DMS79 treated with DMSO at 0.1 percent for 48 hours (cell line): ENCODE measurements at places on chromosomes 5 and 9.

GRCh38 chr9:84897362-84898094, 228.0 kb downstream of the NTRK2 start:
- no peak for DNase-seq

DNA sequence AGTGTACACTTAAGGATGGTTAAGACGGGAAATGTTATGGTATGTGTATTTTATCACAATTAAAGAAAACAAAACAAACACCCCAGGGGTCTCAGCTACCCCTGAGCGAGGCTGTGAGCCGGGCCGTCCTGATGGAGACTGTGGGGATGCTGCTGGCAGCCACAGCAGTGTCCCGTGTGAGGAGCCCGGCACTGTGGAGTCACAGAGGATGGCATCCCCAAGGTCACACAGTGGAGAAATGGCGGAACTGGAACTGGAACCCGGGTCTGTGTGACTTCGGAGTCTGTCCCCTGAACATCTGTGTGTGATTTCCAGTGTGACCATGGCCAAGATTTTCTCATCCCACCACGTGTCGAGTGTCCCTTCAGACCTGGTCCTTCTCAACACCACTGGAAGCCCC, 80.7 kb upstream of the PHYKPL start:
- no peak for DNase-seq

DNA sequence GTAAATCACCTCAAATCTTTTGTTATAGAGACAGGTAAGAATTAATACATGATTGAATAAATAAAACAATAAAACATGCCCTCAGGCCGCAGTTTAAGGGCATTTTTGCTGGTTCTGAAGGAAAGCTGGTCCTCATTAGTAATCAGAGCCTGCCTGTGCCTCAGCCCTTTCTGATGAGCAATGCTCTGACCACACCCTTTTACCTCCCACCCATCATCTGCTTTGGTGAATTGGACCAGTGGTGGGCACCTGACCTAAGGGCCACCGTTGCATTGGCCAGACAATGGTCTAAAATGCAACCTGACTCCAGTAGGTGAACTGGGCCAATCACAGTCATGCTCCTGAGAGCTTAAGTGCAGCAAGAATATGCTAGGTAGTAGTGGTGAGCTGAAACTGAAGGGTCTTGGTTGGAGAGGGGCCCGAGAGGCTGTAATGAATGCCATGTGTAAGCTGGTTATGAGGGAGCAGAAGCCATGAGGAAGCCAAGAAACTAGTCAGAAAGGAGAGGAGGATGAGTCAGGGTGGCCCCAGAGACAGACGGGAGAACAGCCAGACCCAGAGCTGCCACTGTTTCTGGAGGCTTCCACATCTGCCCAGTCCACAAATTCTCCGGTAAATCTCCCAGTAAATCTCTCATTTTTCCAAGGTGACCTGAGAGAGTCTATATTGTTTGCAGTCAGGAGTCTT, 45.5 kb upstream of the ZSWIM6 start:
- no peak for DNase-seq

DNA sequence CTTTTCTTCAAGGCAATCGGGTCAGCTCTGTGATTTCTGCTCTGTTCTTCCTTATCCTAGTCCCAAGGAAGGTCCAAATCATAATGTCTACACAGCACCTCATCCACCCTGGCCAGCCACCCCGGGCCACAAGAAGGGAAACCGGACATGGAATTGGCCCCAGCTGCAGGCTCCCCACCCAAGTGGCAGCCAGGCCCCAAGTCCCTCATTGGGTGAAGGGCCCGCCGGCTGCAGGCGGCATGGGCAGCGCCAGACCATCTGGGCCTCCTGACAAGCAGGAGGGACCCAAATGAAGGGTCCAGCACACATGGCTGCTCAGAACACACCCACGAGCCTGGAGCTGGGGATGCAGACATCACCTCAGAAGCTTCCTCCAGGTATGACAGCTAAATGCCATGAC, 33.7 kb downstream of the BICD2 start:
- no peak for DNase-seq

DNA sequence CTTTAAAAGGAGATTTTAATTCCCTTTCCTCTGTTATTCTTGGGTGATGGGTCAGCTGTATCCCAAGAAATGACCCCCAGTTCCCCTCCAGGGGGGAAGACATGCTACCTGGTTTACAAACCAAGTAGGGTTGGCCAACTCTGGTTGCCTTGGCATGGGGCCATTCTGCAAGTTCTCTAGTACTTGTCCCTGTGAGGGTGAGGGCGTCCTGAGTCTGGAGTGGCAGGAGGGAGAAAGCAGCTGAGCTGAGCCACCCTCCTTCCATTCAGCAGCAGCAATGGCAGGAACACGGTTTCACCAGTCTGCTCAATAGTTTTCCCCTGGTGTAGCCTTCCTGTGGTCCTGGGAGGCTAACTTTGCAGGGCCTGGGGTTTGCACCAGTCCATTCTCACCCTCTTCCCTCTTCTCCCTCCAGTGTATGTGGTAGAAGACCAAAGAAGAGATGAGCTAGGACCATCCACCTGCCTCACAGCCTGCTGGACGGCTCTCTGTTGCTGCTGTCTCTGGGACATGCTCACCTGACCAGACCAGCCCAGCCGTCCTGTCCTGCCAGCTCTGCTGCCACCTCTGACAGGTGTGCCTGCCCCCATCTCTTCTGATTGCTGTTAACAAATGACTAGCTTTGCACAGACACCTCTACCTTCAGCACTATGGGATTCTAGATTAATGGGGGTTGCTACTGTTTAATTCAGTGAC, 59.9 kb downstream of the PFDN1 start:
- peak; percentile 2 for DNase-seq

GRCh38 chr9:100430286-100430940, 3.5 kb downstream of the MSANTD3 start:
- DNase-seq = no peak

GRCh38 chr9:107208121-107208520, 75.0 kb upstream of the RAD23B start:
- no peak for DNase-seq

DNA sequence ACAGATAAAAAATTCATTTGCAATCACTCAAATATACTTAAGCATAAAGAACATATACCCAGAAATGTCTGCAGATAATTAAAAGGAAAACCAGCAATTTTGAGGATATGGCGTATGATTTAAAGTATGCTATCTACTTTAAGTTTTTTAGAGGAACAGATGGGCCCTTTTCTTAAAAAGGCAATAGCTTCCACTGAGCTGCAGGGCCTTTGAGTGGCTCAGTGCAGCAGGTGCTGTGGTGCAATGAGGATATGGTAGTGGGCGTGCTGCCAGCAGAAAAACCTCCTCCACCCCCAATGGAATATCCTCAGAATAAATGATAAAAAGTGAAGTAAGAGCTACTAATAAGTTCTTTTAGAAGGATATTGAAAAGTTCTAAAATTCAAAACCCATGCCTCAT, 814.5 kb downstream of the MTRR start:
- peak; percentile 58 for DNase-seq

DNA sequence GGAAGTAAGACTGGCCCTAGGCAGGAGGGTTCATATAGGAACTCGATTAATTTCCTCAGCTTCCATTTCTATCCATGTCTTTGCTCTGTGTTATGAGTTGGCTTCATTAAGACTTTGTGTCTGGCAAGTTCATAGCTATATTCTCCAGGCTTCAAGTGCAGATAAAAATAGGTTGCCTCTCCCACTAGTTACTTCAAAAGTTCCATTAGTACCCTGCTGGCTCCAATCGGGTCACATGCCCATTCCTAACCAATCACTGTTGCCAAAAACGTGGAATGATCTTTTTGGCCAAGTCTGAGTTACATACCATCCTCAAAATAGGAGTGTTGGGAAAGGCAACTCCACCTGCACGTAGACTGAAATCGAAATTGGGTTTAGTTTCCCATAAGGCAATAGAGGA, 13.8 kb upstream of the SPATA31D1 start:
- DNase-seq = no peak
